ENCODE measurements at places on chromosomes 11 and 22.
A peak's percentile ranks its signal among the peaks of the same experiment; 100 is the strongest.

DNA sequence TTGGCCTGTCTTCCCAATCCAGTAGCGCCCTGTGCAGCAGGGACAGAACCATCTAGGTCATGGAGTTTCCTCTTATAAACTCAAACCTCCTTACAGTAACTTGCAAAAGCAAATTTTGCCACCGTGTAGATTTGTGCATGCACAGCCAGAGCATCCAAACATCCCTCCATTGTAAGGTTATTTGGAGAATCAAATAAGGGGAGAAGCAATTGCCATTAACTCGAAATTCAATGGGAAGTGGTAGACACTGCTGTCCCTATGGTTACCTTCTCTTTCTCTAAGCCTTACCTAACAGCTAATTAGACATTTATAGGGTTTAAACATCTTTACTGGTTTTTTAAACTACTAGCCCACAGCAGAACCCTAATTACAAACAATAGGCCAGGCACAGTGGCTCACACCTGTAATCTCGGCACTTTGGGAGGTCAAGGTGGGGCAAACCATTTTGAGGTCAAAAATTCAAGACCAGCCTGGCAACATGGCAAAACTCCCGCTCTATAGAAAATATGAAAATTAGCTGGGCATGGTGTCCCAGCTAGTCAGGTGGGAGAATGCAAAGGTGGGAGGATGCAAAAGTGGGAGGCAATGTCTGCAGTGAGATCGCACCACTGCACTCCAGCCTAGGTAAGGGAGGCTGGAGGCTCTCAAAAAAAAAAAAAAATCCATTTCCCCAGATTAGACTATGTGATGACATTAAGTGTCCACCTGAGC is 6.6 kb downstream of the HSPA8 start:
- no peak for DNase-seq

GRCh38 chr11:9527481-9528135 is 45.9 kb upstream of the WEE1 start:
- DNase-seq = peak; percentile 49

GRCh38 chr11:104320097-104320496 is 156.2 kb upstream of the PDGFD start:
- no peak for DNase-seq

- DNase-seq = no peak
Measured at GRCh38 chr11:30244265-30244664, 13.5 kb downstream of the FSHB start.

DNA sequence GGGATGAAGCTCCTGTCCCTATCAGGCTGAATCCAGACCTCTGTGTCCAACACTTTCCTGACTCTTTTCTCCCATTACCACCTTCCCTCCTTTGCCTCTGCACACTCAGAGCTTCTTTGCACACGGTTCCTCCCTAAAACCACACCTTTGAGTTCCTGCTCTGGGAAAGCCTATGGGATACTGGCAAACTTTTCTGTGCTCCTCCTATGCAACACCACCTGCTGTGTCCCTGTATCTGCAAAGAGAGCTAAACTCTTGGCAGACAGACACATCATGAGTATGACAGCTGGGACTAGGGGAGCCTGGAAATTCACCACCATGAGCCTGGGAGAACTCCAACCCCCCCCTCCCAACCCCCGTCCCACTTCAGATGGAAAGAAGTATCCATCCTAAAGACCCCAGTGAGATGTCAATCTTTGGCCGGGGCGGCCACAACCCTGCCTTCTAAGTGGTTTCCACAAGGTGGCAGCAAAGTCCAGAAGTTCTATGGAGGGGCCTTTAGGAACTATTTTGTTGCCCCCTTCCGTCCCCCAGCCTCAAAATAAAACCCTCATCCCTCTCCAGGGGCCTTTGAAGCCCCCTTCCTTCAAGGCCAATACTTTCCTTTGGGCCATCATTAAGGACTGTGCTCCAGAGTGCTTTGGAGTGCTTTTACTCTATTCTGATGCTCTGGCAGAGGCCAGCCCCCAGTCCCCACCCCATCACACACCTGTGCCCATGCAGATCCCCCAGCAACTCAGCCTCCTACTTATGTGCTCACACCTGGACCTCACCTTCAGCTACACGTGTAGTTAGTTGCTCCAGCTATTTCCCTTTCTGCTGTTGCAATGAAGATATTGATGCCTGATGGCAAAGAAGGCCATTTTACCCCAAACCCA is 19.4 kb downstream of the HTR3A start:
- DNase-seq = no peak

DNA sequence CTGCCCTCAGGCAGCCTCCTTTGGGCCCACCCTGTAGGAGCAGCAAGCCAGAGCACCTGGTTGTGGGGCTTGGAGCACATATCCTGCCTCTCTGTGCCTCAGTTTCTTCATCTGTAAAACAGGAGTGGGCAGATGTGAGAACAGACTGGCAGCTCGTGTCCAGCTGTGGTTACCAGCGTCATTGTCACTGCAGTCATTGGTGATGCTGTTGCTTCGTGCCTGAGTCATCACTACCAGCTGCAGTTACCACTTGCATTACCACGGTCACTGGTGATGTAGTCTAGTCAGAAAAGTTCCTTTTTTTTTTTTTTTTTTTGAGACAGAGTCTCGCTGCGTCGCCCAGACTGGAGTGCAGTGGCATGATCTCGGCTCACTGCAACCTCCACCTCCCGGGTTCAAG is 20.4 kb downstream of the RSPH14 start:
- DNase-seq = no peak

Measured in AG09319 (cell line).